ENCODE measurements at places on chromosomes 16 and 17. TPM values are rescaled to one million over a fixed set of nuclear protein-coding genes. Genes with fewer than 3 reads are reported as not detected.

Gene KRT25
- total RNA-seq = not detected

Gene IL17C
- not detected for total RNA-seq

Gene FTSJ3
- total RNA-seq = 29.8 TPM

Gene PRKCA
- 5.4 TPM for total RNA-seq

Gene TBC1D16
- 14.0 TPM for total RNA-seq

Gene PPP1R27
- not detected for total RNA-seq

Gene CMTM4
- total RNA-seq = 10.1 TPM

Gene CBX8
- 6.2 TPM for total RNA-seq

Gene HOXB5
- total RNA-seq = 0.13 TPM

Gene SMTNL2
- total RNA-seq = 40.4 TPM

Gene MT1F
- 2.1 TPM for total RNA-seq

Gene SMIM5
- total RNA-seq = 12.5 TPM

Gene AARS1
- total RNA-seq = 59.7 TPM

Gene SYNGR3
- 0.32 TPM for total RNA-seq

Gene MRTFB
- 22.1 TPM for total RNA-seq

Gene IRX6
- 1.4 TPM for total RNA-seq

Gene SLC6A2
- not detected for total RNA-seq

Gene WNT9B
- 0.13 TPM for total RNA-seq

Gene USH1G
- not detected for total RNA-seq

Gene NACA2
- total RNA-seq = not detected

Gene DNAH9
- total RNA-seq = not detected

Gene TMEM204
- total RNA-seq = 28.9 TPM

Gene CNGB1
- total RNA-seq = not detected

Gene COQ7
- total RNA-seq = 39.4 TPM

Gene HSD17B2
- total RNA-seq = not detected
